IMR-90 (cell line): ENCODE measurements at places on chromosomes 7 and 10. TPM values are rescaled to one million over a fixed set of nuclear protein-coding genes. Genes with fewer than 3 reads are reported as not detected.

Gene KAZALD1
- total RNA-seq, result 8.1 and 9.1 TPM in 2 replicates

Gene MKI67
- total RNA-seq, result 36.4 and 39.2 TPM in 2 replicates

DNA sequence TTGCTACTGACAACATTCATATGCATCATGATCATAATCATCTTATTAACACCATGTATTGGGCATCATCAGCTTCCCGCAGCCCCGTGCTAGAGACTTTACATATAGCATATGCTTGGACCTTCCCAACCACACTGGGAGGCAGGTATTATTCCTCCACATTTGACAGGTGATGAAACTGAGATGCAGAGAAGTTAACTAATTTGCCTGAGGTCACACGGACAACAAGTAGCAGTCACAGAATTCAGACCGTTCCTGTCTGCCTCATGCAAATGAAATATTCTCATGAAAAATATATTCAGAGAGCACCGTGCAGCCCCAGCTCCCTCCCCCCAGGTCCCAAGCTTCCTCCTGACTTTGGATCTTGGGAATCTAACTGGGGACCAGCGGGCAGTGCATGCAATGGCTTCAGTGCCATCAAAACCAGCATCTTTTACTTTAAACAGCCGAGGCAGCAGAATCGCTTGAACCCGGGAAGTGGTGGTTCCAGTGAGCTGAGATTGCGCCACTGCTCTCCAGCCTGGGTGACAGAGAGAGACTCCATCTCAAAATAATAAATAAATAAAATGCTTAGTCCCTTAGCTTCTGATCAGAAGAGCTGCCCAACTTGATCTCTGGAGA is 112.2 kb upstream of the GPR26 start:
- no peak for DNase-seq

GRCh38 chr7:2894118-2894940 is 50.2 kb upstream of the GNA12 start:
- DNase-seq, result no peak

DNA sequence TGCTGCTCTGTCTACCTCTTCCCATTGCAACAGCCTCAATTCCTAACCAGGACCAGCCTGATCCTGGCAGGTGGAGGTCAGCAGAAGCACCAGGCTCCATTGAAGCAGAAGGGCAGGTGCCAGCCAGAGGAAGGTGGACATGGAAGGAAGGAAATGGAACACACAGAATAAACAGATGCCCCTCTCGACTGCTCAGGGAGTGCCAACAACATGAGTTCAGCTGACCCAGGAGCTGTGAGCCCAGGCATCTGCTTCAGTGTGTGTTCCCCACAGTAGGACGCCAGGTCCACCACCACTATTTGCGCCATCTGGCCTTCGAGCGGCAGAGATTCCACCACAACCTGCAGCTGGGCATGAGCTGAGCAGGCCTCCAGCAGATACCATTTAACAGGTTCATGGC is 56.7 kb downstream of the GPAM start:
- no peak for DNase-seq

DNA sequence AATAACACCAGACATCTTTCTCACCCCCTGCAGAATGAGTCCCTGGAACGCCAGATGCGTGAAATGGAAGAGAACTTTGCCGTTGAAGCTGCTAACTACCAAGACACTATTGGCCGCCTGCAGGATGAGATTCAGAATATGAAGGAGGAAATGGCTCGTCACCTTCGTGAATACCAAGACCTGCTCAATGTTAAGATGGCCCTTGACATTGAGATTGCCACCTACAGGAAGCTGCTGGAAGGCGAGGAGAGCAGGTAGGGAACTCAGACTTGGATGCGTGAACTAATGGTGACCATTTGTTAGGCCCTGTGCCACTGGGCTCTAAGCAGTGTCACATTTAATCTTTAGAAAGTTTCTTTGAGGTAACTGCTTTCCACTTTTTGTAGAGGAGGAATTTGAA is 7.1 kb downstream of the VIM start:
- DNase-seq, result no peak

DNA sequence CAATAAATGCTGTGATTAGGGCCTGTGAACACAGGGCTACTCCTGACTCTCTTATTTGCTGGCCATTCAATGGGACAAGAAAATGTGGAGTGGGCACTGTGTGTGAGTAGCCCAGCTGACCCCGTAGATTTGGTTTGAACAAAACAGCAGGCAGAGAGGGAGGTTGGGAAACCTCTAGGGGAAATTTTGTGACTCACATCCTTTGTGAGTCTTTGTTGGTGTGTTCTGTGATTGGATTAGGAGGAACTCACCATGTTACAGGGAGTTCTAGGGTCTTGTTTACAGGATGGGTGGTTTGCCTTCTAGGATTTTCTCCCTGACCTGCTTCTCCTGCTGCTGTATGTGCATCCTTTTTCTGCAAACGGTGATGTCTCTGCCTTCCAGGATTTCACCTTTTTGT is 128.3 kb upstream of the MKI67 start:
- no peak for DNase-seq

GRCh38 chr10:81093056-81093455 is 555.4 kb downstream of the SH2D4B start:
- DNase-seq, result no peak

DNA sequence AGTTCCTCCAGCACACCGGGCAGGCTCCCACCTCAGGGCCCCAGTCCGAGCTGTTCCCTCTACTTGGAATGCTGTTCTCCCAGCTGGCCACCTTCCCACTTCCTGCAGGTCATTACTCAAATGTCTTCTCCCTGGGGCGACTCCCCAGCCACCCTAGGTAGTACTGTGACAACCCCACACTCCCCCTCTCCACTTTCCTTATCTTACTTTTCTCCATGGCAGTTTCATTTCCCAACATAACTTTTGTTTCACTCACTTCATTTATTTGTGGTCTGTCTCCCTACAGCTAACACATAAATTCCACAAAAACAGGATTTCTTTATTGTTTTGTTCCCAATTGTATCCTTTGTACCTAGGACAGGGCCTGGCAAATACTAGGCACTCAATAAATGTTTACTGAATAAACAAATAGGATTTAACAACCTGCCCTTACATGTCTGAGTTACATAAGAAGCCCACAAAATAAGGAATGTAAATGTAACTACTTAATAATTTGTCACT is 76.5 kb downstream of the JAZF1 start:
- no peak for DNase-seq

DNA sequence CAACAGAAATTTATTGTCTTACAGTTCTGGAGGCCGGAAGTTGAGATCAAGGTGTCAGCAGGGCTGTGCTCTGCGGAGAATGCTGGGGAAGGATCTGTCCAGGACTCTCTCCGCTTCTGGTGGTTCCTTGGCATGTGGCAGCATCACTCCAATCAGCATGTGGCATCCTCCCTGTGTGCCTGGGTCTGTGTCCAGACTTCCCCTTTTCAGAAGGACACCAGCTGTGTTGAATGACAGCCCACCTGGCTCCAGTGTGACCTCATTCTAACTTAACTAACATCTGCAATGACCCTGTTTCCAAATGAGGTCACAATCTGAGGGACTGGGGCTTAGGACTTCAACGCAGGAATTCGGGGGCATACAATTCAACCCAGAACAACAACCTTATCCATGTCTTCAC is 141.9 kb downstream of the BMS1 start:
- no peak for DNase-seq
